ENCODE measurements at places on chromosomes 2 and 18.

GRCh38 chr2:112542984-112543661 is 858 bp downstream of the POLR1B start:
- no peak for DNase-seq

DNA sequence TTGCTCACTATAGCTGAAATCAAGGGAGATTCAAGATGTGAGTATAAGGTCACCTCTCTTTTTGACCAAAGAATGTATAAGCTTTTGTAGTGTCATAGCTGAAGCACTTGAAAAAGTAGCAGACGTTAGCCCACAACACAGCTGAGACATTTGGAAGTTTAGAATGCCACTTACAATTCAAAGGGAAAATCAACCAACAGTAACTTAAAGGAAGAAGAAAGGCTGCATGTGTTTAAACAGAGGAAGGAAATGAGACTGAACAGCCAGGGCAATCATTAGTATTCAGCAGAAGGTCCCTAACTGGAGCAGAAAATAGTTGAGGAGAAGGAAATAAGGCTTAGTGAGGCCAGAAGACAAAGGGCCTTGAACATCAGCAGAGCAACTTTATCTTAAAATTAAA is 23.5 kb upstream of the SCG2 start:
- no peak for DNase-seq

DNA sequence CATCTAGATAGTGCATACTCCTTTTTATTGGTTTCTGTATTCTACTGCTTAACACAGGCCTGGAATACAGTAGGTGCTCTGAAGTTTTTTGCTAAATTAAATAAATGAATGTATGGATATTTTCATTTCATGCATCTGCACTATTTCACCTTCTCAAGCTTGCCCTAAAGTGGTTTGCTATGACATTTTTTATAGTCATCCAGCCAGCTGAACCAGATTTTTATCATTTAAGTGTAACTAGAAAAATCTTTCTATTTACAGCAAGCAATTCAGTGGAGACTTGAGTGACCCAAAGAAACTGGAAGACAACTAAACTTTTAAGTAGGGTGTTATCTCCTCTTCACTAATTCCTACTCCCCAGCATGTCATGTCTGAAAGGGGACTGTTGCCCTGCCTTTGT is 354.9 kb downstream of the OSR1 start:
- DNase-seq, result no peak

GRCh38 chr18:39296293-39296888 is 1730.8 kb upstream of the CELF4 start:
- no peak for DNase-seq

GRCh38 chr2:67839668-67840067 is 223.1 kb downstream of the C1D start:
- DNase-seq, result no peak

DNA sequence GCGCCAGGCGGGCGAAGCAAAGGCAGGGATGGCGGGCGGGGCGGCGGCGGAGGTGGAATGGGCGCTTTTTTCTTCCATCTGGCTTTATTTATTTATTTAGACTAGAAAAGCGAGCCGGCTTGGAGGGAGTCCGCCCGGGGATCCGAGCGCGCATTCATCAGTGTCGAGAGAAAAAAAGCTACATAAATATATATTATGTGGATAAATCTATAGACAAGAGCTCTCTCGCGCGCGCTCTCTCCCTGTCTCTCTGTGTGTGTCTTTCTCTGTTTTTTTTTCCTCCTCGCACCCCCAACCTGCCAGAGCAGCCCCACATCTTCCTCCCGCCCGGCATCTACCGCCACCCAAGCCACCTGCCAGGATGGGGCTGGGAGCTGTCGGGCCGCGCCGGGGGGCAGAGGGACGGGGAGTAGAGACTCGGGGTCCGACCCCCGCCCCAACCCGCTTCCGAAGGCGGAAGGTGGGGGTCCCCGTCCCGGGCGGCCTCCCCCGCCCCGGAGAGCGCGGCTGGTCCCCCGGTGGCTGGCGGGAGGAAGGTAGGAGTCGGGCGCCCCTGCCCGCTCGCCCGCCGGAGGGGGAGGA is 972 bp upstream of the CELF4 start:
- no peak for DNase-seq

GRCh38 chr2:20141056-20141762 is 83.7 kb downstream of the SDC1 start:
- DNase-seq, result no peak

GRCh38 chr2:239166201-239166834 is 234.5 kb downstream of the HDAC4 start:
- no peak for DNase-seq

GRCh38 chr2:28406276-28407096 is 13.8 kb downstream of the FOSL2 start:
- DNase-seq, result peak; percentile 47

DNA sequence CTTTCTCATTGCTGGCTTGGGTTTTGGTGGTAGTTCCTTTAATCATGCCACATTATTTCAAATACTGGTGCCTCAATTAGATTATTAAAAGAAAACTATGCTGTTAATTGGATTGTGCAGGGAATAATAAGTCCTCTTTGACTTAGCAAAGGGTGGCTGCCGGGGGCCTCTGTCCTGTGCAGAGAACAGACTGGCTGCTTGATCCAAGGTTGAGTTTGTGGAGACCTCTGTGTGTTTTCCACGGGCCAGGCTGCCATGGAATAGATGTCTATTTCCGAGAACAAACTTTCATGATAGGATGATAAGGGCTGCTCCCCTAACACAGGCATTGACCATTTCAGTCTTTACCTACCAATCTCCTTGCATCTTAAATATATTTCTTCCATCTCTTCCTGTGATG is 30.4 kb upstream of the OTOS start:
- DNase-seq, result no peak

GRCh38 chr2:96580771-96581170 is 44.2 kb downstream of the ARID5A start:
- DNase-seq, result no peak

DNA sequence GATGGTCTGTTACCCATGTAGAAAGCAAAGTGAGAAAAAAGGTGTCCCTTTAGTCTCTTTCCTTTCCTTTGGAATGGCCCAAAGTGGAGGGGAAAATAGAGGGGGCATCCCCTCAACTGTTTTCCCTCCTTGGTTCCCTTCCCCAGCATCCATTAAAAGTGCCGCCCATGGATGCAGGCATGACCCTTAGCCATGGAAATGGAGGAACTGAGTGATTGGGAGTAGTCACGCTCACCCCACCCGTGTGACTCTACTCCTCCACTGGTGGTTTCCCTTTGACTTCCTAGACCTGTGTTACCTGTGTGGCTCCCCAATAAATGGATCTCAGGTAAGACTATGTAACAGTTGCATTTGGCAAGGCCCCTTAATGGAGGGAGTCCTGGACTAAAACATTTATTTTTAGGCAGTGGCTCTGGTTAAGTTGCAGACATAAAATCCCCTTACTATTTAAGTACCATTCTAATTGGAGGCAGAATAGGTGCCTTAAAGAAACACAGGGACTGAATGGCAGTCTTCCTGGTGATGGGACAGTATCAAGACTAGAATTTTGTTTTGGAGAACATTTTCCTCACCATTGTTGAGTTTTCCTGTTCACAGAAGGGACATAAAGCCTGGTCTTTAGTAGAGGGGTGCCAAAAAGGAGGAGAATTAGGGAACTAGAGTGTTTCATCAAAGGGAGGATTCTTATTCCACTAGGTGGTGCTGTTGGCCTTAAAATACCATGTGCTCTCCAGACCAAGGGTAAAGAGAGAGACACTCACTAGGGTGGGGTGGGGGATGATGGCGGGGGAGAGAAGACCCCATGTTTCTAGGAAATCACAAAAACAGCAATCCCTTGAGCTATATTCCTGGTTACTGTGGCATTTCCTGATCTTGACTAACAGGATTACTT is 25.7 kb upstream of the PLA2R1 start:
- no peak for DNase-seq

- DNase-seq, result no peak
These were observed 69.2 kb downstream of the PRELID3A start for GRCh38 chr18:12476955-12477354.

- no peak for DNase-seq
These were observed 111.5 kb downstream of the MBP start for GRCh38 chr18:77021075-77021474.

- DNase-seq, result no peak
These were observed 69.2 kb upstream of the EDAR start for GRCh38 chr2:109058191-109058632.

- no peak for DNase-seq
These were observed 272.6 kb downstream of the ETAA1 start for GRCh38 chr2:67669766-67670165.

DNA sequence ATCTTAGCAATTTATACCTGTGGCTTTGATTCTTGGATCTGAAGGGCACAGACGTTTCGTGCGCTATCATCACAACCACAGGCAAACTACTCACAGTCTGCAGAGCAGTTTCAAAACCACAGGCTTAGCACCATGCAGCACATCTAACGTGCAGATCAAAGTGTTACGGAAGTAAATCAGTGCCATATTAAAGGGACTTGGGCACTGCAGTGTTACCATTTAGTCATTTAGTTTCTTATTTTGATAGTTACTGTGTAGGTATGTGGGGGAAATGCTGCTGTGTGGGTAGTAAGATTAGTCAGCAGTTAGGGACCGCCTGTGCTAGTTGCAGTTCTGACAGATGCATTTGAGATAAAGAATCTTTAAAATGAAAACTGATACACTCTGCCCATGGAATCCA is 384.0 kb downstream of the NBAS start:
- DNase-seq, result peak; percentile 2

GRCh38 chr18:48609820-48610815 is 71.3 kb downstream of the CTIF start:
- no peak for DNase-seq

Measured in bone marrow (tissue), 2 donors.